Naive thymus-derived CD4-positive, alpha-beta T cell (primary cell): ENCODE measurements at places on chromosomes 12 and 14.

DNA sequence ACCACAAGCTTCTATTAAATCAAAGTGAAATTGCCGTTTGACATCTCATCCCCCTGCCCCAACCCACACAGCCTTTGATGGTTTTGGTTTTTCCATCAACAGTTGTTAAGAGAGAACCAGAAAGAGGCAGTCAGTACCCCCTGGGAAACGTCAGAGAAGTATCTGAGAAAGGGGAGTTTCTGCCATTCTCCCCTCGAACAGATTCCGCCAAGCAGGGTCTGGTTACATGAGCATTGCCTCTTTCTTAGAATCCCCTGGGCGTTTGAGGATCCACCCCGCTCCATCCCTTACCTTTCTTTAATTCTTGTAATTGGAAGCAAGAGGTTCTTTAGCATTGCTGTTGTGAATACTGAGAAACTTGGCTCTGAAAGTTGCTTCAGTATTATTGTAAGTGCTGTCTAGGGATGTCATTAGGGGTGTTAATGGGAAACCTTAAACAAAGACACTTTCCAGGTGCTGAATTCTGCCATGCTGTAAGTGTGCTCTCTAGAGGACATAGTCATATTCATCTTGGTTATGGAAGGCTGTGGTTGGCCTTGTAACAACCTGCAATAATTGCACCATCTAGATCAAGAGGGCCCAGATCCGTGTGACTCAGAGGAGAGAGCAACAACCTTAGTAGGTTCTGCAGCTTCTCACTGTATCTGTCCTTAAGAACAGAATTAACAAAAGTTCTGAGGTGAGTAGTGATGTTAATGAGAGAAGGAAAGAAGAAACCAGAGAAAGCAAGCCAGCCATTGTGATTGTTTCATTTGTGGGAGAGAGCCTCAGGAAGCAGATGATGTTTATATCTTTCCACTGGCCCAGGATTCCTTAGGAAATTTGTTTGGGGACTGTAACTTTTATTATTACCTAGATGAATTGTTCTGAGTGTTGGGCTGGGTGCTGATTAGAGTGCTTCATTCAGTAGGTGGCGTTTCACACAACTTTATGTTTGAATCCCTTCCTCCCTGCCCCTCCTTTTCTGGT lies 9.0 kb downstream of the TMBIM6 start:
- peak; percentile 44 for DNase-seq

- no peak for DNase-seq
These were observed 45.9 kb downstream of the CDK17 start for GRCh38 chr12:96354326-96354725.

GRCh38 chr12:113239811-113240331 lies 18.6 kb downstream of the TPCN1 start:
- no peak for DNase-seq

DNA sequence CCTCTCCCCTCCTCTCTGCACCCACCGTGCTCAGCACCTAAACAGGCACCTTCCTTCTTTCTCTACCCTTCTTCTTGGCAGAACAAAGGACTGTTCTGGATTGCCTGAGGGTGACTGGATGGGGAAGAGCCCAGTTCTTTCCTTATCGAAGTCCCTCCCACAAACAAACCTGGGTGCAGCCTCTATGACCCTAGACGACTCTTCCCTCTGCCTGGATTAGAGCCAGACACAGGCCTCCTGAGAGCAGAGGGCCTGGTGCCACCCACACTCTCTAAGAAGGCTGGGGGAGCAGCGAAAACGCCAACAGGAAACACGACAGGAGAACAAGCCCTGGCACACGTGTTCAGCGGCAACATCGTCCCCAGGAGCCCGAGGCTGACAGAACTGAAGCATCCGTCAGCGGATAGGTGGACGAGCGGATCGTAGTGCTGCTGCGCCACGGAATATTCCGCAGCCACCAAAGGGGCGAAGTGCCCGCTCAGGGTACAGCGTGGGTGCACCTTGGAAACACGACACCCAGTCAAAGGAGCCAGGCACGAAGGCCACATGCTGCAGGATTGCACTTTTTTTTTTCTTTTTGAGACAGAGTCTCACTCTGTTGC lies 38.0 kb downstream of the RIMBP2 start:
- no peak for DNase-seq

GRCh38 chr12:127832172-127832571 lies 434.8 kb upstream of the TMEM132C start:
- no peak for DNase-seq

DNA sequence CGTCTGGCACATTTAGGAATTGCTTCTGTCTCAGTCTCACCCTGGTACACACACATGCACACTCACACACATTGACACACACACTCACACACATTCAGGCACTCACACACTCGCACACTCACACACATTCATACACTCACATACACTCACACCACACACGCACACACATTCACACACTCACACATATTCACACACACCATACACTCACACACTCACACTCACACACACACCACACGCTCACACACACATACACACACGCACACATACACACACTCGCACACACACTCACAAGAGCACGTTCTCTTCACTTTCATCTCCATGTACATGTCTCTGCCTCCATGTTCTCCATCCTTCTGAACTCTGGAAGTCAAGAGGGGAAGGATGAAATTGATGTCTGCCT lies 23.1 kb upstream of the SMUG1 start:
- no peak for DNase-seq

- no peak for DNase-seq
These were observed at the start of gene RHOJ for GRCh38 chr14:63204407-63205043. TSS of gene RHOJ (plus strand) at chr14:63204443. CDS start at chr14:63204870, 427 bp downstream.

DNA sequence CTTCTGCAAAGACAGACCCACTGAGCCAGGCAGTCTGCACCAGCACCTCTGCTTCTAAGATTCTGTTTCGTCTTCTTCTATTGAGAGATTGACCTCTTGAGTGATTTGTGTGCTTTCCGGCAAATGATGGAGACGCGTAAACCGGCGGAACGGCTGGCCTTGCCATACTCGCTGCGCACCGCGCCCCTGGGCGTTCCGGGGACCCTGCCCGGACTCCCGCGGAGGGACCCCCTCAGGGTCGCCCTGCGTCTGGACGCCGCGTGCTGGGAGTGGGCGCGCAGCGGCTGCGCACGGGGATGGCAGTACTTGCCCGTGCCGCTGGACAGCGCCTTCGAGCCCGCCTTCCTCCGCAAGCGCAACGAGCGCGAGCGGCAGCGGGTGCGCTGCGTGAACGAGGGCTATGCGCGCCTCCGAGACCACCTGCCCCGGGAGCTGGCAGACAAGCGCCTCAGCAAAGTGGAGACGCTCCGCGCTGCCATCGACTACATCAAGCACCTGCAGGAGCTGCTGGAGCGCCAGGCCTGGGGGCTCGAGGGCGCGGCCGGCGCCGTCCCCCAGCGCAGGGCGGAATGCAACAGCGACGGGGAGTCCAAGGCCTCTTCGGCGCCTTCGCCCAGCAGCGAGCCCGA lies 703 bp downstream of the ASCL4 start:
- no peak for DNase-seq

DNA sequence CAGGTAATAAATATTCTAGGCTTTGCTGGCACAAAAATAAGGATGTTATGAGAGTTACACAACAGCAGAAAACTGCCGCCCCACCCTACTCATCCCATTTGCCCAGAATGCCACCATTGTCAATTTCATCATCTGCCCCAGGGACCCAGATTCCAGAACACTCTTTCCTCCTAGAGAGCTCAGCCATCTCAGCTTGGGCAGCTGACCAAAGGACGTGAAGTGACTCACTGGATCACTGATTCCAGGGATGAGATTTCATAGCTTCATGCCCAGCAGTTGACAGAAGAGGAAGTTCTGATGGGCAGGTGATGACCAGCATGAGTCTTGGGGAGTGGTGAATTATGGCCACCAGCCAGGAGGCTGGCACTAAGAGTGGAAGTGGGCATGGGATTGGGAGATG lies 450.3 kb downstream of the RMST start:
- no peak for DNase-seq
